ENCODE measurements at places on chromosomes 7 and 10.
A peak's percentile ranks its signal among the peaks of the same experiment; 100 is the strongest.

GRCh38 chr7:100801833-100802568 is 25.3 kb downstream of the EPHB4 start:
- no peak for DNase-seq

- DNase-seq, result no peak
Observed at GRCh38 chr10:93766918-93767317, 9.2 kb downstream of the LGI1 start.

DNA sequence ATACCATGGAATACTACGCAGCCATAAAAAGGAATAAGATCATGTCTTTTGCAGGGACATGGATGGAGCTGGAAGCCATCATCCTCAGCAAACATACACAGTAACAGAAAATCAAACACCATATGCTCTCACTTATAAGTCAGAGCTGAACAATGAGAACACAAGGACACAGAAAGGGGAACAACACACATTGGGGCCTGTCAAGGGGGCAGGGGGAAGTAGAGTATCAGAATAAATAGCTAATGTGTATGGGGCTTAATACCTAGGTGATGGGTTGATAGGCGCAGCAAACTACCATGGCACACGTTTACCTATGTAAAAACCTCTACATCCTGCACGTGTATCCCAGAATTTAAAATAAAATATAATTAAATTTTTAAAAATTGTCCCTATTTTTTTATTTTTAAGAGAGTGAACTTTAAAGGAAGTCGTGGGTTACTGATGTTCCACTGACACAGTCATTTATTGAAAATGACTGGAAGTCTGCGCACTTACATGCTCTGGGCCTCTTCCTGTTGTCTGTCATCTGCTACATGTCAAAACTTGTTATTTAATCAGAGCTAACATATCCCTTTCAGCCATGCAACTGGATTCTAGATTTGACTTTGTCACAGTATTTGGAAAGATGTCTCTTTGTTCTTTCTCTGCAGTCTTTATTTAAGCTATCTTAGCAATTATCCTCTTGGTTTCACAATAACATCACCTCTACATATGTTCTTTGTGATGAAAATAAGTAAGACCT is 73.7 kb upstream of the ABCB5 start:
- DNase-seq, result no peak

DNA sequence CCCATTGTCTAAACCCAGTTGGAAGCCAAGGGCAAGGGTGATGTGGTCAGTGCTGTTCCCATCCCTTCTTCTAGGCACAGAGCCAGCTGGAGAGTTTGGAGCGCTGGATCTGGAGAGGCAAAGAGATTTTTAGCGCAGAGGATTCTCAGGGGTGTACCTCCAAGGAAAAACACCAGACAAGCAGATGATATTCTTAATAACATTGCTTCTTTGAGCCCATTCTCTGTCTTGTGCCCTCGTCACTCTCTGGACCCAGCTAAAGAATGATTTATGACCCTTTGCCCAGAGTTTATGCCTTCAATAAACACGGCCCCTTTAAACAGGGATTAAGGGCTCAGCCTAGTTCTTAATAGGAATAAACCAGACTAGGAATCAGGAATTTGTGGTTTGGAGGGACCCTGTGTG is 4.7 kb upstream of the HIP1 start:
- DNase-seq, result no peak

DNA sequence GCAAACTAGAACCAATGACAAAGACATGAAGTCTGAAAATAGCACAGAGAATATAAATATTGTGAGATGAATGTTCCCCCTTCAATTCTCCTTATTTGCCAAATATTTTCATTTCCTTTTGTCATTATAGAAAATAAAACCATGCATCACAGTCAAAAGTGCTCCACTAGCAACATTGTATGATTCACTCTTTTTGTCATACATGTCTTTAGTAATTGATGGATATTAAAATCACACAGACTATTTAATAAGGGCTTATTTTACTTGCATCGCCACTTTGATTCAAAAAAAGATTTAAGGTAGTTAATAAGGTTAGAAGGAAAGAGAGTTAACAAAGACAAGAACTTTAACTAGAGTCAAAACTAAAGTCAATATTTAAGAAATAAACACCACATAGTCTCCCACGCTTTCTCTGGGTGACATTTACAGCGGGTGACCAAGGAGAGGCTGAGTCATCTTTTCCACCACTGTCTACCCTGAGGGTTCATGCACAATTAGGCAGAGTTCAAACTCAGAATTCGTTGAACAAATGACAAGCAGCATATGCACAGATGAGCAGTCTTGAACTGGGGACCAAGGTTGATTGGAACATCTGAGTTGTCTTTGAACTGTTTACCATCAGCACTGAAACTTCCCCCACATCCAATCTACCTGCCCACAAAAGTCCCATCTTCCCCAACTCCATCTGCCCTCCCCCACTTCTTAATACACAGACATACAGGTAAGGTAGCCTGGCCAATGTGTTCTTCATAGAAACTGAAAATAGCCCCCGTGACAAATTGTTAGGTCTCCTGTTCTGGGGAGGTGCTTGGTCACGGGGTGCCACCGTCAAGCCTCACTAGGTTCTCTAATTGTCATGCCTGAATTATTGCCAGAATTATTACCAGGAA is 42.5 kb downstream of the C7orf25 start:
- DNase-seq, result peak; percentile 63

- no peak for DNase-seq
Observed at GRCh38 chr10:1379601-1380000, 323.4 kb downstream of the WDR37 start.

All from stimulated activated CD4-positive, alpha-beta T cell treated with anti-CD3 and anti-CD28 coated beads, Interleukin-15, amount 100 ng/mL, for 24 hours (primary cell).